AG10803 (cell line): ENCODE measurements at places on chromosomes 1 and 21.
A peak's percentile ranks its signal among the peaks of the same experiment; 100 is the strongest.

DNA sequence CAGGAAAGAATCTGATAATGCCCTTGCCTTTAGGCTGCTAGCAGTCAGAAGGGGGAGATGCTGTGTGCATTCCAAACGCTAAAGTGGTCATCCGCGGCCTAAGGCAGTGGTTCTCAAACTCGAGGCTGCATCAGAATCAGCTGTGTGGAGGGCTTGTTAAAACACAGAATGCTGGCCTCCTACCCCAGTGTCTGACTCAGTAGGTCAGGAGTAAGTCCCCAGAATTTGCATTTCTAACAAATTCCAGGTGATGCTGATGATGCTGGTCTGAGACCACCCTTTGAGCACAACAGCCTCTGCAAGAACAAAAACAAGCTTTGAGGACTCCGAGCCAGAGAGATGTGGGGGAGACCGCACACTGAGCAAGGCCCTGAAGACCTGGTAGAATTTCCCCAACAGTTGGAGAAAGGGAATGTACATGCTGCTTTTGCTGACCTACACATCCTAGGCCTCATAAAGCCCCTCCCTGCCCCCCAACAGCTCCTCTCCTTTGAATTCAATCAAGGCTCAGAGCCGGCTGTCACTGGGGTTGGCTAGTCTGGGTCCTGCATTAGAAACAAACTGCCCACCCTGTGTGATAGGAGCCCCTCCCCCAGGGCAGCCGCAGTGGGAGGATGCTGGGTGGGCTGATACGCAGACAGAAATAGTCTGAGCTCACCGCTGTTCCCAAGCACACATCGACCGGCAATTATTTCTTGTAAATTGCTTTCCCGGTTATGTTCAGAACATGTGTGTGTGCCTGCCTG lies 27.1 kb downstream of the SHISAL2A start:
- DNase-seq, result no peak

- peak; percentile 13 for DNase-seq
Measured at GRCh38 chr21:44737706-44738354, 26.5 kb upstream of the TSPEAR start.

- DNase-seq, result no peak
Measured at GRCh38 chr1:4933232-4933631, 278.8 kb downstream of the AJAP1 start.

DNA sequence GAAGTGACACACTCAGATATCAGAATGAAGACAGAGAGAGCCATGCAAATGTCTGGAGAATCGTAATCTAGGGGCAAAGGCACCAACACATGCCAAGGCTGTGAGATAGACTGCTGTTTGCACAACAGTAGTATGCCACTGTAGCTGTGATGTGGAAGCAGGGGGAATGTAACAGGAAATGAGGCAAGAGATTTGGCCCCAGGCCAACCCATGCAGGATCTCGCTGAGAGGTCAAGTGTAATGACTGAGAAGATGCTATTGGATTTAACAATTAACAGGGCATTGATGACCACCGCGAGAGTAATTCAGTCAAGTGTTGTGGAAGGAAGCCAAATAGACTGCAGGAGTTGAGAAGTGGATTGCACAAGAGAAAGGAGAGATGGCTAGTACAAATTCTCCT lies 107.3 kb upstream of the ST6GALNAC5 start:
- peak; percentile 40 for DNase-seq

DNA sequence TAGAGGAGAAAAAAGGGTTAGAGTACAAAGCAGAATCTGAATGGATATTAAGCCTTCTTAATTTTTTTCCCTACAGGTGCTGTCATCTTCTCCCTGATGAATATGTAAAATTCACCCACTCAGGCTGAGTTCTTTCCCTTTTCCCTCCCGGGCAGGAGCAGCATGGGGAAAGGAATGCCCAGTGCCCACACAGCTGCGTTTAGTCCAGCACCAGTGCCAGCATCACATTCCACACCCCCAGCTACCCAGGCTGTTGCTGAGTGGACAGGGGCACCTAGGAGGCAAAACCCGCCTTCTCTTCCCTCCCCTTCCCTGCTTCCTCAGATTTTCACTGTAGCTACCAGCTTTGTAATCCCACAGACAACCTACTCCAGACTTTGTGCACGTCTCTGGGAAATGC lies 3.4 kb upstream of the CADM3 start:
- no peak for DNase-seq

DNA sequence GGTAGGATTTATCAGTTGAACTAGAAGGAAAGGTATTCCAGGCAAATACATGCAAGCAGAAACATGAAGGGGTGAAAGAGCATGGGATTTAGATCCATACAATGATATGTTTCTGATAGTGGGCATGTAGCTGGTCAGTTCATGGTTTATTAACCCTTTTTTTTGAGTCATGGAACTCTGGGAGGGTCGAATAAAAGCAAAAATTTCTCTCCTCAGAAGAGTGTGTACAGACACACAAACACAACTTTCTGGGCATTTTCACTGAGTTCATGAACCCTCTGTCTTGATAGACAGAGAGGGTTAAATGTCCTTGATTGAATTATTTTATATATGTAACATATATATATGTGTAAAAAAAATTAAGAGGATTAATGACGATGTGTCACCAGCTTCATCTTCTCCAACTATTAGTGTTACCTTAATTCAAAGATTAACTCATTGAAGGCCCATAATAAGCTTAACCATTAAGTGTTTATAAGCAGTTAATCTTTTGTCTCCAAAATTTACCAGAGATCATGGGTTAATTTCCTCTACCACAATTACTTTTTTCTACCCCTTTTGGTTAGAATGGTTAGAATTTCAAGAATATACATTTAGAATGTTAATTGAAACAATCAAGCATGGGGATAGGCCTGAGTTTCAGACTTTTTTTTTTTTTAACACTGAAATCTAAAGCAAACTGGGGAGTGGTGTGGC lies 4.6 kb downstream of the JUN start:
- DNase-seq, result peak; percentile 9

DNA sequence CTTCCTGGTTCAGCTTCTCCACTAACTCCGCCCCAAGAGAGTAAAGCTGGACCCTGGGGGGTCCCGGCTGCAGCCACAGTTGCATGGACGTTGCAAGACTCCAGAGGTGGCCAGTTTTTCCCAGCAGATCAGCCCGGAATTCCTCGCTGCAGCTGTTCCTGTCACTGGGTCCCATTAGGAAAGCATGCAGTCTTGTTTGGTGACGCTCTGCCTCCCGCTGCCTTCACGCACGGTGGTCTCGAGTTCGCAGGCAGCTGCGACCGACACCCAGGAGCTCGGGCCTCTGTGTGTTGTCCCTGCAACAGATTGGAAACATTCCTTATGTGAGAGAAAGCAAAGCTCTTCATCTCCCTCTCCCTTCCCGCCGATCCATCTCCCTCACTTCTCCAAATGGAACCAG lies 162.8 kb downstream of the PRDM16 start:
- no peak for DNase-seq

GRCh38 chr1:14873677-14874076 lies 275.2 kb downstream of the KAZN start:
- DNase-seq, result no peak

- no peak for DNase-seq
Measured at GRCh38 chr1:151713044-151713443, 3.6 kb downstream of the CELF3 start.

DNA sequence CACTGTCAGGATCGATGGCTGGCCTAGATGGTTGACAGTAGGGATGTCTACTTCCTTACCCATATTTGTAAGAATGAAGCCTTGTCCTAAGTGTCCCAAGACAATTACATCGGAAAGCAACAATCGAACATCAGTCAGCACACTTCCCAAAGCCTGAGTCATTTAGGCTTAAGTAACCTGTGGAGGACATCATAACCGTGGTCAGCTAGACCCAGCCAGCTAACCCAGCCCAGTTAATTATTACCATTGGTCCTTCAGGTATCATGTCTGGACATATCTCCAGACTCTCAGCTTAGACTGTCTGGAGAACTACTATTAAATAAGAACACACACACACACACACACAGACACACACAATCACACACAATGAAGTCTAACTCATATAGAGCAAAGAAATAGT lies 264.7 kb downstream of the TRABD2B start:
- no peak for DNase-seq

DNA sequence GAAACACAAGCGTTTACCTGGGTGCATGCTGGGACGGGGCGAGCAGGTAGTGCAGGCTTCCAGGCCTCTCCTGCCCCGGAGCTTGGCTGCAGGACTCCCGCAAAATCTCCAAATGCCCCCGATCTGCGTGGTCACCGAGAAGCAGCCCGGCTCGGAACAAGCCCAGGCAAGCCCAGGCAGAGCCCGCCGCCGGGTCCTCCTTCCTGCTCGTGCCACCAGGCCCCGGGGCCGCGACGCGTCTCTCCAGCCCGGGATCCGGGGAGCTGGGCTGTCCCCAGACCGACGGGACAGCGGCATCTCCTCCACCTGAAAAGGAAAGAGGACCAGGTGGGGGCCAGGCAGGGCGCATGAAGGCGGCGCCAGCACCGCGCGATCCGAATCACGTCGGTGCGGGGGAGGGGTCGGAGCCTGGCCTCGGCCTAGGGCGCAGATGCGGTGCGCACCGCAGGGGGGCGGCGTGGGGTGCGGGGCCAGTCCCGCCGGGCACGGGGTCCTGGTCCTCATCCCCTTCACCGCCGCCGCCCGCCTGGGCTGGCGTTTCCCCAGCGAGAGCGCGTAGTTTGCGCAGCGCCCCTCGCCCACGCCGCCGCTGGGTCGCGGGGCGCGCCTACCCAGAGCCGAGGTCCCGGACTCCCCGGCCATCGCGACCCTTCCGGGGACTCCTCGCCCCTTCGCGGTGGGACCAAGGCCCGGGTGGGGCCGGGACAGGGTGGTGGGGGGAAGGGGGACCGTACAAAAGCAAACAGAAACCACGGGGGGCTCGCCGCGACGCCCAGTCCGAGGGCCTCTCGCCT lies 52.4 kb upstream of the H6PD start:
- DNase-seq, result peak; percentile 56

DNA sequence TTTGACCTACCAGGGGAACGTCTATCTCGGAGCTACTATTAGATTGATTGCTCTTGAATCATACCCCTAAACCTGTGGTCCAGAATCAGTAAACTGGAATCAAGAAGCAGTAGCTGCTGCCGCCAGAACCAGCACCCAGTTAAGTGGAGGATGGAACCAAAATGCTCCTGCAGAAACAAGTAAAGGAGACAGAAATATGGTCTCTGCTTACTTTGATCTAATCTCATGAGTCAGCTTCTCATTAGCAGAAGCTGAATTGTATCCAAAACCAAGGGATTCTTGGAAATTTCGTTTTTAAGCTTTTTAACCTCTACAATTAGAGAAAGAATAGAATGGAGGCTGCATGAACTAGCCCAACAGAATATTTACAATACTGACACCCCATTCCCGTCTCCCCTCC lies 42.6 kb upstream of the PIGV start:
- peak; percentile 29 for DNase-seq

DNA sequence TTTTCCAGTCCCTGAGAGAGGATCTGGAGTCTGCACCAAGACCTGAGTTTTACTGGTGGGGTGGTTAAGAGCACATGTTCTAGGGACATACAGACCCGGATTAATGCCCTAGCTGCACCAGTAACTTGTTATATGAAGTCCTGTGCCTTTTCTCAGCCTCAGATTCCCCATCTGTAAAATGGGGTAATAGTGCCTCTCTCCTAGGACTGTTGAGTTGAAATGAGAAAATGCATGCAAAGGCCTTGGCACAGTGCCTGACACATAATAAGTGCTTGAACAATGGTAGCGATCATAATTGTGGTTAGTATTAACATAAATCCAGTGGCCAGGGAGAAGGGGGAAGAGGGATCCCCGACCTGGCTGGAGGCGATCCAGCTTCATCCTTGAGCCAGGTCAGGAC lies 12.3 kb downstream of the AHDC1 start:
- DNase-seq, result no peak

- no peak for DNase-seq
Measured at GRCh38 chr1:23563003-23563402, 3.7 kb upstream of the ID3 start.

GRCh38 chr1:204089044-204089751 lies 16.3 kb downstream of the SOX13 start:
- DNase-seq, result peak; percentile 73

DNA sequence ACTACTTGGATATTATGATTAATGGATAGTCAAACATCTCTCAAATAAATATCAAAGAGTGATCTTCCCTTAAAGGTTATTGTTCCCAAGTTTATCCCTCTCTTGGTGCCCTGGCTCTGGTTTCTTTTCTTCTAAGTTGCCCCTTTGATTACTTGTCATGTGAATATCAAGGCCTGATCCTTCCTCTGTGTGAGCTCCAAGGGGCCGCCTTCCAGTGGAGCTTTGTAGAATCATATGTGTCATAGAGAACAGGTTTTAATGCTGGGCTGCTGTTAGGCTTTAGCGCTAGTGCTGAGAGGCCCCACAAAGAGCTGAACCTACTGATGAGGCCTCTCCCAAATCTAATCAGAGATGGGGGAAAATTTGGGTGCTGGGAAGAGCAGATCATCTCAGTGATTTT lies 25.5 kb downstream of the UCK2 start:
- DNase-seq, result no peak

GRCh38 chr1:220701974-220702373 lies 11.8 kb downstream of the C1orf115 start:
- no peak for DNase-seq

DNA sequence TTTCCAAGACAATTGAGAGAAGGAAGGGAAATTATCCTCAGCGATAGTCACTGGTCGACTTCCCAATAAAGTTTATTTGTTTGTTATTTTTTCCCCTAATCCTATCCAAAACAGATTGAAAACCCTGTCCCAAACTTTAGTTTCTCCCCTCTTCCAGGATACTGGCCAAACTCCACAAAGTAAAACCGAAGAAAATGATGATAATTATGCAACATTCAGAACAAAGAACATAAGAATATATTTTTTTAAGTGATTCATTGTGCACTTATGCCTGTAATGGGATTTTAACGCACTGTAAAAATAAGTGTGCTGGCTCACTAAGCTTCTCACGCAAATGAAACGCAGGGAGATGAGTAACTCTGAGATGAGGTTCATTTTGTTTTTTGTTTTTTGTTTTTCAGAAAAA lies 6.0 kb downstream of the GLIS1 start:
- DNase-seq, result peak; percentile 94

- peak; percentile 25 for DNase-seq
Measured at GRCh38 chr1:225921734-225922709, 2.0 kb downstream of the PYCR2 start.

- DNase-seq, result no peak
Measured at GRCh38 chr1:71919811-71920509, 362.4 kb downstream of the NEGR1 start.

GRCh38 chr1:96865731-96866685 lies 144.4 kb downstream of the PTBP2 start:
- peak; percentile 99 for DNase-seq
